ENCODE measurements at places on chromosomes 11 and 22.
A peak's percentile ranks its signal among the peaks of the same experiment; 100 is the strongest.

DNA sequence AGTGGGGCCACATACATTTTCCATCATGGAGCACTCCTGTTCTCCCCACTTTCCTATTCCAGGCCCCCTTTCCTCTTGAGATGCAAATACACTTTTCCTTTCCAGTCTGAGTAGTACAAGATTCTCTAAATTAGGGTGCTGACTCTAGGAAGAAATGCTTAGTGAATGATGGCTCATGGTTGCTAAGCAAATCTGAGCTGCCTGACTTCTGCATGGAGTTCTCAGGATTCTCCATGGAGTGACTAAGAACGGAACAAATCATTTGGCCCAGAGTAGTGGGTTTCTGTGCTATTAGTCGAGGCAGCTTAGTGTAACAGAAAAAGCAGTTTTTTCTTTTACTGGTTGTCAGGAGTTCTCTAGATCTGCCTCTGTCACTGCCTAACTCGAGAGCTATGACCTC lies 65.4 kb upstream of the NTM start:
- no peak for DNase-seq

- no peak for DNase-seq
Measured at GRCh38 chr11:90855531-90855930, 632.7 kb upstream of the CHORDC1 start.

DNA sequence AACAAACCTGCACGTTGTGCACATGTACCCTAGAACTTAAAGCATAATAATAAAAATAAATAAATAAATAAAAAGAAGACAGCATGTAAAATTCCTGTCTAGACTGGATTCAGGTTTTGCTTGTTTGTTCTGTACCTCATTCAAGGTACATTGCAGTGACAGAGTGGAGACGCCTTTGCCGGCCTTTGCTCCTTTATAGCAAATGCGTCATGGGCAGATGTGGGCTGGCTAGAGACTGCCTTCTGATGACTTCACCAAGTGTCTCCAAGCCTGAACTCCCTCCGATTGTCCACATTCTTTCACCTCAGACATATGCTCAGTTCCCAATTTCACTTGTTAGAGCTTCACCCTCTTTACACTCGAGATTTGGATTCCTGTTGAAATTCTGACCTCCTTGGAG lies 147.8 kb upstream of the ARHGAP20 start:
- DNase-seq, result no peak

- no peak for DNase-seq
Measured at GRCh38 chr11:117808784-117809183, 11.8 kb upstream of the DSCAML1 start.

- DNase-seq, result no peak
Measured at GRCh38 chr11:61616434-61616833, 35.6 kb upstream of the SYT7 start.

DNA sequence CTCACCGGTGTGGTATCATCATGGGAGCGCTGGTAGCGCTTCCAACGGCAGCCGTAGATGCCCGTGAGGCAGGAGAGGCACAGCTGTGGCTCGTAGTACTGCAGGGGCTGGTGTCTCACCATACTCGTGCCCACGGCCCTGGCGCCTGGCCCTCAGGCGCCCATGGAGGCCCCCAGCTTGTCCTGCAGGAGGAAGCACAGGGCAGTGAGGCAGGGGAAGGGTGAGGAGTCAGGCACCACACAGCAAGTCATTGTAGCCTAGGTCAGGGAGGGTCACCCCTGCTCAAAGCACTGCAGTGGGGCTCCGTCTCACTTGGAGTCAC lies 44.6 kb upstream of the KLHL35 start:
- no peak for DNase-seq

- no peak for DNase-seq
Measured at GRCh38 chr11:35618497-35619115, 346 bp downstream of the FJX1 start.

DNA sequence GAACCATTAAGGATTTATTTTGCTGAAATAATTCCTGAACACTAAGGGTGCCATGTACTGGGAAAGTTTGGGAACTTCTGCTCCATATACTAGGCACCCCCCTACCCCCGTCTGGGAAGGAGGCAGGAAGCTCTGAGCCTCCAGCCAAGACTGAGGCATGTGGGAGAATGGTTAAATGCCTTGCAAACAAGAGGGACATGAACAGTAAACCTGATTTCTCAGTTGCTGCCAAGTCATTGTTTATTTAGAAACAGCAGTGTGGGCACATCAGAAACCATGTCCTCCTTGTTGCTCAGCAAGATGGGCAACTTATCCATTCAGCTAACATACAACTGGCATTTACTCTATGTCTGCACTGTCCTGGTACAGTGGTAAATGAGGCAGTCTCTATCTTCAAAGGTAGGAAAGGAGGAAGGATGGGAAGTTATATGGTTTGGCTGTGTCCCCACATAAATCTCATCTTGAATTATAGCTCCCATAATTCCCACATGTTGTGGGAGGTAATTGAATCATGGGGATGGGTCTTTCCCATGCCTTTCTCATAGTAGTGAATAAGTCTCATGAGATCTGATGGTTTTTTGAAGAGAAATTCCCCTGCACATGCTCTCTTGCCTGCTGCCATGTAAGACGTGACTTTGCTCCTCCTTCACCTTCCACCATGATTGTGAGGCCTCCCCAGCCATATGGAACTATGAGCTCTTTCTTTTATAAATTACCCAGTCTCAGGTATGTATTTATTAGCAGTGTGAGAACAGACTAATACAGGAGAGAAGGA lies 459.1 kb downstream of the MIAT start:
- no peak for DNase-seq

DNA sequence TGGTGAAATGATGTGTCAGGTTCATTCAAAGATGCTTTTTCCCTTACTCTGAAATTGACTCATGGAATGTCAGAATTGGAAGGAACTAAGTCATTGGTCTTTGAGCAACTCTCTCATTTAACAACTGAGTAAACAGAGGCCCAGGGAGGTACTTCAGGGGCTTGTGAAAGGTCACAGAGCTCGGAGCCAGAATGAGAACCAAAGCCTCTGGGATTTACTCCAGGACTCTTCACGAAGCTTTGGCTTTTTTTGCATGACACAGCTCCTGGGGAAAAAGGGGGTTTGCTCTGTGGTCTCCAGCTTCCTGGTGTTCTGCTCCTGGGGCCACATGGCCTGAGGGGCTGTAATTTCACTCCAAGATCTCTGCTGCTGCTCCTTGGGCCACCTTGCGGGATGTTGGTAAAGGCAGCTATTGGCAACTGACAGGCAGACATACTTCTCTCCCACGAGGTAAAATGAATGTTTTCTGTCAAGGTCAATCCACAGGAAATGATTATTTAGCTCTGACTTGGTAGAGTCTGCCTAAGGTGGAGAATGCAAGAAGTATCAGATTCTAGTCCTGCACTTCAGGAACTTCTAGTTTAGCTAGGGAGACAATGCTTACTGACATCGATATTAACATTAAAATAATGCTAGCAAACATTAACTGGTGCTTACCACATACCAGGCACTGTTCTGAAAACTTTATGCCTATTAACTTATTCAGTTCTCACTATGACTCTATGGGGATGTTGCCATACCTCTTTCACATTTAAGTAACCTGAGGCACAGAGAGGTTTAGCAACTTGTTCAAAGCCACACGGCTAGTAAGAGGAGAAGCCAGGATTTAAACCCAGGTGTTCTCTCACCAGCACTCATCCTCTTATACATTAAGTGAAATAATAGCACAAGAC lies 16.1 kb downstream of the PKNOX2 start:
- no peak for DNase-seq

DNA sequence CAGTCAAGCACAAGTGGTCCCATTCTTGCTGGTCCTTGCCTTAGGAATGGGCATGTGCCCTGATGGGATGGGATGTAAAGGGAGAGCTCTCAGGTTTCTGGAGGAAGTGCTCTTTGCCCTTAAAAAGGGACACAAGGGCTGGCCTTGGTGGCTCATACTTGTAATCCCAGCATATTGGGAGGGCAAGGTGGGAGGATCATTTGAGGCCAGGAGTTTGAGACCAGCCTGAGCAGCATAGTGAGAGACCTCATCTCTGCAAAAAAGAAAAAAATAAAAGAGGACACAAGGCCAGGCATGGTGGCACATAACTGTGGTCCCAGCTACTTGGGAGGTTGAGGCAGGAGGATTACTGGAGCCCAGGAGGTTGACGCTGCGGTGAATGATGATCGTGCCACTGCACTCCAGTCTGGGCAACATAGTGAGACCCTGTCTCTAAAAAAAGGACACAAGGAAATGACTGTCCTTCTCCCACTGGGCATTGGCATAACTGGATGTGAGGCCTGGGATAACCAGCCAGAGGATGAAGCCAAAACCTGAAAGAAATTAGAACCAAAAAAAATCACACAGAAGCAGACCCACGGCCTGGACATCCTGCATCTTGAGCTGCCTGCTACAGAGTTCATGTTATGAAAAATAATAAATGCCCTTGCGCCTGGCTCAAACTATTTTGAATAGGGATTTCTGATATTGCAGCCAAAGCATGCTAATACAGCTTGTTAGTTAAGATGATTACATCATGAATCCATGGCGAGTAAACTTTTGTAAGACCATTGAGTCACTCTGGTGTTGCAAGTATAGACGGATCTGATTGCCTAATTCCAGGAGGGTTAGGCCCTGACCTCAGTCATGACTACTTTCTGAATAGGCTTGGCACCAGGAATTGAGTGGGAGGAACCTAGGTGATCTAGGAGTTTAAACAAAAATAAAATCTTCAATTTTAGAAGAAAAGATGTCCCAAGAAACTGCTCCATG lies 12.9 kb upstream of the CRKL start:
- peak; percentile 91 for DNase-seq

GRCh38 chr11:46918083-46918787 lies at the start of gene LRP4:
LRP4 (minus strand) TSS chr11:46918550; CDS start chr11:46918379, 171 bp downstream.
- no peak for DNase-seq

- no peak for DNase-seq
Measured at GRCh38 chr22:49593509-49593908, 234.2 kb downstream of the BRD1 start.

DNA sequence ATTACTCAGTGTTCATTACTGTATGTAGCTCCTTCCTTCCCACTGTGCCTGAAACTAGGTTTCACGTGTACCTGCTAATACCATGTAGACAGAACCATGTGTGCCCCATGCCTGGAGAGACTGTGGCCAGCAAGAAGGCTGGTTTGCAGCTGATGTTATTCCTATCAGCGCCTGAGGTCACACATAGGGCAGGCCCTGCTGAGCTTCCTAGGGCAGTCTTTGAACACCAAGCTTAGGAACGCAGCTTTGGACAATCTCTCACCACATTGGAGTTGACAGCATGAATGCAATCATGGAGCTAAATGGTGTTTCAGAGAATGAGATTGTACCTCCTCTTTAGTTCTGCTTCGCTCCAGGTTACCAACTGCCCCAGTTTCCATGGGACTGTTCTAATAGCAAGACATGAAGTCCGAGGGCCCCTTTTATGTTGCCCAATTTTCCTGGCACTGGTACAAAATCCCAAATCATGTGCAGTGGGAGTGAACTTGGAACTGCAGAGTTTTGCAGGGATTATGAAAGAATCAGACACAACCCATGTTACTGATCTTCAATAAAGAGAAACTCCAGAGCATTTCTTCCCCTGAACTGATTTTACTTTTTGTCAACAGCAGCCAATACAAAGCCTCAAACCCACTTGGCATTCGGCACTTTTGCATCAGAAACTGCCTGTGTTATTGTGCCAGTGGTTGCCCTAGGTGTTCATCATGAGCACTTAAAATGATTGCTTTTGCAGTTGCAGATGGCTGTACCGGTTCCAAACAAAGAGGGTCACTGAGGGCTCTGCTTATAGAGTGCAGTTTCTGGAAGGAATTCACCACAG lies 154.2 kb upstream of the TTC12 start:
- DNase-seq, result no peak

GRCh38 chr11:83835423-83835822 lies 549.3 kb upstream of the CCDC90B start:
- no peak for DNase-seq

DNA sequence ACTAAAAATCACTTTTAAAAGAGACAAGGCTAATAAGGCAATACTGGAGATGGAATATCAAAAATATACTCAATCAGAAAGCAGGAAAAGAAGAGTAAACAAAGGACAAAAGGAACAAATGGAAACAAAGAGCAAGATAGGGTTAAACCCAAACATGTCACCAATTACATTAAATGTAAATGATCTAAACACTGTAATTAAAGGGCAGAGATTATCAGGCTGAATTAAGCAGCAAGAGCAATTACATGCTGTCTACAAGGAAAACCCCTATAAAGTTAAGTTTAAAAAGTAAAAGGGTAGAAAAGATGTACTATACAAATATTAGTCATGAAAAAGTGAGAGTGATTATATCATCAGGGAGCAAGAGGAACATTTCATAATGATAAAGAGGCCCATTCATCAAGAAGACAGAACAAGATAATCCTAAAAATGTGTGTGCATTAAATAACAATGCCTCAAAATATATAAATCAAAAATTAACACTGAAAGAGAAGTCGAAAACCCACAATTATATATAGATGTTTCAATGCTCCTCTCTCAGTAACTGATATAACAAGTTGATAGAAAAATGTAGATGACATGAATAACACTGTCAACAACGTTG lies 56.8 kb downstream of the ALX4 start:
- no peak for DNase-seq

DNA sequence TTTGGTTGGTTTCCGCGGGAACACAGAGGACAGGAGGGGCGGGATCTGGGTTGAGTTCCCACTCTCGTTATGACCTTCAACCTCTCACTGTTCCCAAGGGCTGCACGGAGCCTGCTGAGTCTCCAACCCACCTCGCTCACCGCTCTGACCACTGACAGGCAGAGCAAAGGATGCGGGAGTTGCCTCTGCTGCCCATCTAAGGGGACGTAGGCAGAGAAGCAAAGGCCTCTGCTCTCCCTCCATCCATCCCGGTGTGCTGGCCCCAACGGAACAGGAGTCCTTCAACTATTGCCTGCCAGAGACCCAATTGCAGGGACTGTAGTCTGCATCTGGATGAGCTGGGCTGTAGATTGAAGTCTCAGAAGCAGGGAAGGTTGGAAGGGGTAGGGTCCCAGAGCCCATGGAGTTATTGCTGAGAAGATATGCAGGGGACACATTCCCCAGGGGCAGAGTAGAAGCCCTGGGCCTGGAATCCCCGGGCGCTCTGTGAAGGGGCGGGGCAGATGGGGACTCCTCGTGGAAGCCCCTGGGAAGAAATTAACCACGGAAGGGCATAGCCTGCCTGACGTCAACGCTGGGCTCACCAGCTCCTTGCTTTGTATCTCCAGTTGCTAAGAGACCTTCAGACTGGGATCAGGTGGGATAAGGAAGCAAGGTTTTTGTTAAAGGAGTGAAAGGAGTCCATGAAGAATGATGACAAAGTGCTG lies 12.7 kb upstream of the FXYD2 start:
- DNase-seq, result no peak

GRCh38 chr11:93845181-93846092 lies 5.0 kb downstream of the VSTM5 start:
- no peak for DNase-seq

- no peak for DNase-seq
Measured at GRCh38 chr11:57414612-57415212, 12.2 kb downstream of the SLC43A3 start.

DNA sequence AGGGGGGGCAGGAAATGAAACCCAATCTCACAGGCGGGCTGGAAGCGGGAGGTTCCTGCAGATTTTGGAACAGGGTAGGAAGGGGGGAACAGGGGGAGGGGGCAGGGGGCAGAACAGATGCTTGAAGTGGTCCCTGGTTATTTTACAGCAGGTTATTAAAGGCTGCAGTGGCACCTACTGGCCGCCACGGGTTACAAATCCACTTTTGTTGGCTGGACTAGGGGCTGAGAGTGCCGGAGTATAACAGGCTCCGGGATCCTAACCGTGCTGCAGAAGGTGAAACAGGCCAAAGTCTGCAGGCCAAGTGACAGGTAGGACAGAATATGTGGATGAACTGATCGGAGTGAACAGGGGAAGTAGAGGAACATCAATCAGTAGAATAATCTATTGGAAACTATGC lies 2.5 kb downstream of the ROBO3 start:
- DNase-seq, result no peak

Data from GM04504 (cell line).